Panc1 (cell line): ENCODE measurements at places on chromosomes 13 and 19.

DNA sequence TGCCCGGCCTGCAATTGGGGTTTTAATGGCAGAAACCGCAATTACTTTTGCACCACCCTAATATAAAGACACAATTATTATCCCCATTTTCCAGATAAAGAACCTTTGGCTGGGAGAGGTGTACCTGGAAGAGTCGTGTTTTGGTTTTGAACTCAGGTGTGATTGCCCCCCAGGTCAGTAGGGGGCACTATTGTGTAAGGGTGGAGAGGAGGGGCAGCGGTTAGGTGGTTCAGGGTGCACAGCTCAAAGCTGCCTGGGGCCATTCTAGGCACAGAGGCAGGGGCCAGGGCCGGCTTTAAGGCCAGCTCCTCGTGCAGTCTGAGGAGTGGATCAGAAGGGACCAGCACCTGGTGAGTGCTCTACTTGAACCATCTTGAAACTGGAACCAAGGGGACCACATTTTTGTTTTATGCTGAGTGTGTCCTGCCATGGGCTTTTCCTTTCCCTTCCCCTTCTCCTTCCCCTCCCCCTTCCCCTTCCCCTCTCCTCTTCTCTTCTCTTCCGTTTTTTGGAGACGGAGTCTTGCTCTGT is 5.8 kb upstream of the FCGRT start:
- no peak for DNase-seq

- DNase-seq, result no peak
Observed at GRCh38 chr19:1568320-1569019, at the start of gene MEX3D. Gene MEX3D (minus strand): TSS chr19:1568325. CDS start chr19:1568058, 267 bp downstream.

DNA sequence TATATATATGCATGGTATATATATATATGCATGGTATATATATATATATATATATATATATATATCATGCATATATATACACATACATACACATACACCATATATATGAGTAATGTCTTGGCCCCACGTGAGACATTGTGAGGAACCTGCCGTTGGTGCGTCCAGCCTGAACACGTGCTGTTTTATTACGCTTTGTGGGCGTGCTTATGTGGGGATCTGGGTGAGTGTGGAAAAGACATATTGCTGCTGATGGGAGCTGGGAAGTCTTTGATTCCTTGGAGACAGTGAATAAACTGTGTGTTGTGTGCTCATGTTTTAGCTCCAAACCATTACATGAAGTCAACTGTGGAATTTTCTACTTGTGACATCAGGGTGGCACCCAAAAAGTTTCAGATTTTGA is 28.9 kb downstream of the KCTD15 start:
- DNase-seq, result no peak

DNA sequence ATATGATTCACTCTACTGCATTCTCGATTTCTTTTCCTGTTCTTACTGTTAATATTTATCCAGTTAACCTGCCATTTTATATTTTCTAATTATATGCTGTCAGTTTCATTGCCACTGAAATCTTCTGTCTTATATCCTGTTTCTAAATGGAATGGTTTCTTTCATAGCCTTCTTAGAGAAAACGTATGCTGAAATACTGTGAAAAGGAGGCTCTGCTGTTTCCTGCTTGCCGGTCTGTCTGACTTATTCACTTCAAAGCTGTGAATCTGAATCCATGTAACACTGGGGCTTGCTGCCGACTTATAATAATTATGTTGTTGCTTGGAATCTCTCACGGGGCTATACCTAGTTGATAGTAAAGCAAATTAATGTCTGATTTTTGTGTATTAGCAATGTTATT is 80.0 kb downstream of the GPR12 start:
- DNase-seq, result no peak

DNA sequence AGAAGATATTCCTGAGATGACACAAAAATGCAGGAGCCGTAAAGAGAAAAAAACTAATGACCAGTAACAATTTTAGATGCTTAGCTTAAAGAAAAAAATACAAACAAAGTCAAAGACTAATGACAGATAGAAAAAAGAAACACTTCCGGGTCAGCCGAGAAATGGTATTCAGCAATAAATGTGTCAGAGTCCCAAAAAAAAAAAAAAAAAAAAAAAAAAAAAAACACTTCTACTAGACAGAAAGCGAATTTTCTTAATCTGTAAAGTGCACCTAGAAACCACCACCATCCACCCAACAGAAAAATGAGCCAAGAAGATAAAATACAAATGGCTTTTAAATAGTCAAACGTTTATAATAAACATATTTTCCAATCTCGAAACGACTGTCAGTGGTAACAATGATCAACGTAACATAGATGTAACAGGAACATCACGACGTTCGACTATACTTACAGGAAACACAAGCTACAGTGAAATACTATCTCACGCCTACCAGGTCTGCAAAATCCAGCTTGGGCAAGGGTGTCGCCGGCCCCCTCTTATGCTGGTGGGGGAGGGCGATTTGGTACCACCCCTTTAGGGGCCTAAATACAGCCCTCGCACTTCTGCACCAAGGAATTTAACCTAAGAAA is 10.6 kb downstream of the ABHD17A start:
- DNase-seq, result no peak

GRCh38 chr13:113078902-113079780 is 26.4 kb upstream of the F7 start:
- no peak for DNase-seq

DNA sequence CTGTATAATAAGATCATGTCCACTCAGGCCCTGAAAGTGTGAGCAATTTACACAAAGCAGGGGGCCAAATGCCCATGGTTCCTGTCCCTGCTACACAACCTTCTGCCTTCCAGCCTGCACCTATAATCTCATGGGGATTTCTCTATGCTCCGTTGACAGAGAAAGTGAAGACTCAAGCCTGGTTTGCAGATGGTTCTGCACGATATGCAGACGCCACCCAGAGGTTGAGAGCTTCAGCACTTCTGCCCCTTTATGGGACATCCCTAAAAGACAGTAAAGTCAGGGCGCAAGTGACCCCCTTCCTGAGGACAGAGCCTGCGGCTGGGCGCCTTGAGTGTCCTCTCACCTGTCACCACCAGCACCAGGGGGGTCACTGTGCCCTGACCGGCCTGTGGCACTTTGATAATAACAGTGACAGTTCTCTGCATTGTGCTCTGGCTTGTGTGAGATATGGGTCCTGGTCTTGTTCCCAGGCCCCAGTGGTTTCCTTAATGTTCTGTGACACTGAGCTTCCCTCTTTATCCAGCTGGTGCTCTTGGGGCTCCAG is 15.1 kb downstream of the LILRA5 start:
- no peak for DNase-seq

DNA sequence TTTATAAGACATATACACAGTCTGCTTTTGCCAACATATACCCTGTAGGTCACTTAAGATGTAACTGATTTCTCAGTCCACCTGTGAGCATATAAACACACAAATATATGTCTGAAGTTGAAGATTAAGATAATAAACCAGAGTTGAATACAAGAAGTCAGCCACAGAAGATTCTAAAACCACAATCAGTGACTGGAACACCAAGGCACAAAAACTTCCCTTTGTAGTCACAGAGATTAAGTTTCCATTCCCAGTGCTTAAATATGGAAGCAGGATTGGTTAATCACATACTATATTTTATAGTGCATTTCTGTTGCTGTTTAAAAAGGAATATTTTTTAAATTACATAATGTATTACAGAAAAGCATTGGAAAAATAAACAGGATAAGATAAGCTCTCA is 39.9 kb downstream of the MTMR6 start:
- no peak for DNase-seq

DNA sequence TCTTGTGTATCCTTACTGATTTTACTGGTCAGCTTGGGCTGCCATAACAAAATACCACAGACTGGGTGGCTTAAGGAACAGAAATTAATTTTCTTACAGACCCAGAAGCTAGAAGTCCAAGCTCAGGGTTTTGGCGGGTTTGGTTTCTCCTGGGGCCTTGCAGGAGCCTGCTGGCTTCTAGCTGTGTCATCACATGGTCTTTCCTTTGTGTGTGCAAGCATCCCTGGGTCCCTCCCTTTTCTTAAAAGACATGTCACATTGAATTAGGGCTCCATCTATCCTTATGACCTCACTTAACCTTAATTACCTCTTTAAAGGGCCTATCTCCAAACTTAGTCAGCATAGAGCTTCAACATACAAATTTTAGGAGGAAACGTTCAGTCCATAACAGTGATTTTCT is 23.4 kb downstream of the UBAC2 start:
- DNase-seq, result no peak

DNA sequence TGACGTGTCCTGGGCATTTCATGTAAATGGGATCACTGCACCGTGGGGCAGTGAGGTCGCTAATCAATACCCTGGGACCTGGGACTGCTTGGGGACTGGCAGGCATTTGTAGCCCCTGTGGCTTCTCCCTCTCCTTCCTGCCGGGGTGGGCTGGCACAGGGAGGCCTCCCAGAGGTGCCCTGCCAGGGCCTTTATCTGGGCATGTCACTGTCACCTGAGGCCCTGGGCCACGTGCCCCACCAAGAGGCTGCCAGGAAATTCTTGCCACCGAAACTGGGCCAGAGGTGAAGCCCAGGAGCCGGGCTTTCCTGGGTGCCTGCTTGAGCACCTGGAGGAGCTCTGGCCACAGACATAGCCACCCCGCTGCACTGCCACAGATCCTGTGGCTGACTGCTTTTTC is 1.8 kb upstream of the NMRK2 start:
- DNase-seq, result no peak

GRCh38 chr13:111177081-111177711 is 62.1 kb downstream of the ARHGEF7 start:
- DNase-seq, result no peak

GRCh38 chr13:52903320-52903719 is 54.9 kb upstream of the PCDH8 start:
- DNase-seq, result no peak

DNA sequence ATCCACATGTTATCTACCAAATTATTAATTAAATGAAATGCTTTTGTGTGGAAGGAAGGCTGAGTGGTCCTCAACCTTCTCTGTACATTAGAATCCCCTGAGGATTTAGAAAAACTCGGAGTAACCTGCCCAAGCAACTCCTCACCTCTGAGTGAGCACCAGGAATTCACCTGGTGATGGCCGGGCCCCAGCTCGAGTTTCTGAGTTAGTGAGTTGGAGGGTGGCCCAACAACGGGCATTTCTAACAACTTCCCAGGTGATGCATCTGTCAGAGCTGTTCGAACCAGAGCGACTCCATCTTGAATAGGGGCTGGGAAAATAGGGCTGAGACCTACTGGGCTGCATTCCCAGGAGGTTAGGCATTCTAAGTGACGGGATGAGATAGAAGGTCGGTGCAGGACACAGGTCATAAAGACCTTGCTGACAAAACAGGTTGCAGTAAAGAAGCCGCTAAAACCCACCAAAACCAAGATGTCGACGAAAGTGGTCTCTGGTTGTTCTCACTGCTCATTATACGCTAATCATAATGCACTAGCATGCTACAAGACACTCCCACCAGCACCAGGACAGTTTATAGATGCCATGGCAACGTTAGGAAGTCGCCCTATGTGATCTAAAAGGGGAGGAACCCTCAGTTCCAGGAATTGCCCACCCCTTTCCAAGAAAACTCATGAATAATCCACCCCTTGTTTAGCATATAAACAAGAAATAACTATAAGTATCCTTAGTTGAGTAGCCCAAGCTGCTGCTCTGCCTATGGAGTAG is 44.2 kb upstream of the SHISA2 start:
- no peak for DNase-seq

DNA sequence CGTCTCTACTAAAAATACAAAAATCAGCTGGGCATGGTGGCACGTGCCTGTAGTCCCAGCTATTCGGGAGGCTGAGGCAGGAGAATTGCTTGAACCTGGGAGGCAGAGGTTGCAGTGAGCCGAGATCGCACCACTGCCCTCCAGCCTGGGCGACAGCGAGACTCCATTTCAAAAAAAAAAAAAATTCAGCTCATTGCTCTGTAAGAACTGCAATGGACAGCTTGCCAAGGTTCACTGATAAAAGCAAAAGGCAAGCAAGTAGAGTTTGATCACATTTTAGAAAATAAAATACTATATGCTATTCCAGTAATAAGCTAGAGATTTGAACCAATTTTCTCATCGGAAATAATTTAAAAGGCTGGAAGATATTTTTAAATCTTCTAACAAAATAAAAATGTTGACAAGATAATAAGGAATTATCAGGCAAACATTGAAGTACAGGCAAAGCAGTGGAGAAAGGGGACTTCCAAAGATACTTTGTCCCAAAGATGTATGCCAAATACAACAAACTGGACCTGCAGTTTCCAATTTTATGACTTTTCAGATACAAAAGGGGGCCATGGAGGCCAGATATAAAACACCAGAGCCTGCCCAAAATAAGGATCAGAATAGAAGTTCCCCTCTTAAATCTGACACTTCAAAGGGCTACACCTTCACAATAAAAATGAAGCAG is 29.6 kb downstream of the SLC6A16 start:
- no peak for DNase-seq

- no peak for DNase-seq
Observed at GRCh38 chr13:113342820-113343691, 20.9 kb downstream of the GRTP1 start.

DNA sequence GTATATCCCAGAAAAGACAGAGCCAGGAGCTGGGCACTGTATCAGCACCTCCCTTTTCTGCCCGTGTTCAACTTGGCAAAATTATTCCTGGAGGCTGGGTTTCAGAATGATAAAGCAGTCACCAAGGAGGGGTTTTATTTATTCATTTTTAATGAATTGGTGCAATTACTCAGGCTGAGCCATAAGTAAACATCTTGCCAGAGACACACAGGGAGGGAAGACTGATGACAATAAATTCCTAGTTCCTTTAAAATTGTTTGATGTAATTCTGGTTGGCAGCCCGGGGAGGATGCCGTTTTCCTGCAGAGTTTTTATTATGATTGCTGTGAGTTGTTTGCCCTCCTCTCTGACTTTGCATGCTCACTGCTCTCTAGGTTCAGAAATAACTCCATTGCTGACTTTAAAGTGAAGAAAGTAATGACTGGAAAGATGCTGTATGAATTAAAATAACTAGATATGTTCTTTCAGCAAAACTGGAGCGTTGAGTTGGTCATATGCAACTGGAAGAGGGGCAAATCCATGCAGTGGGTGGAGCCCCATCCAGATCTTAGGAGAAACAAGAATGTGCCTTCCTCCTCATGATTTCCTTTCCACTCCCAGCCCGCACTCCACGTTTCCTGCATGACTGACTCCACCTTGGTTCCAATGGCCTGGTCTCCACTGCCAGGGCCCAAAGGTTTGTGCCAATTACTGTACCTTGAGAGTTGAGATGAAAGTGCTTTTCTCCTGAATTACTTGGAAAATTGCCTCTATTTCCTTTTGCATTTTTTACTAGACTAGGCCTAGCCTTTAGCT is 182.1 kb downstream of the RFC3 start:
- DNase-seq, result no peak

DNA sequence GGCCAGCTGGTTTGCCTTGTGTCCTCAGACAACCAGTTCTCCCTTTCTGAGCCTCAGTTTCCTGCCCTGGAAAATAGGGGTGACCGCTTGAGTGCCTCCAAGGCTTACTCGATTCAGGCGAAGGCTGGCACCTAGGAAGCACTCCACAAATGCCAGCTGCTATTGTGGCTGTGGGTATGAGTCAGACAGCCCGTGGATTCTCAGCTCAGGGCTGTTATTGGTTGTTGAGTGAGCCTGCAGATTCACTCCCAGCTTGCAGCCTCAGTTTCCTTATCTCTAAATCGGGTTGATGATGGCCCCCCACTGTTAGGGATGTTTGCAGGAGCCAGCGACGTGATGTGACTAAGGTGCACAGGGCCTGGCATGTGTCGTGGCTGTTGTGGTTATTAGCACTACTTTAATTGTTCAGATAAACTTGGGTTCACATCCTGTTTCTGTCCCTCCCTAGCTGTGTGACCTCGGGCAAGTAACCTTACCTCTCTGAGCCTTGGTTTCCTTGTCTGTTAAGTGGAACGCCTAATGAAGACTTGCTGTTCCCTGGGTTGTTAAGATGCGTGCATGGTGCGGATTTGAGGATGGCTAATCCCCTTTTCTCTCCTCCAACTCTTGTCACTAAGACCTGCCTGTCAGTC is 2.4 kb downstream of the MARK4 start:
- no peak for DNase-seq
